ENCODE measurements at places on chromosomes 7 and 10.

GRCh38 chr7:72781631-72782030 lies 46.4 kb downstream of the TYW1B start:
- no peaks in the 10 kb centered on the region for H3K27me3 ChIP-seq
- no peak for DNase-seq
- no peaks in the 10 kb centered on the region for H3K36me3 ChIP-seq
- no peaks in the 10 kb centered on the region for H3K4me1 ChIP-seq
- H3K4me3 ChIP-seq: no peak overlapping the region

DNA sequence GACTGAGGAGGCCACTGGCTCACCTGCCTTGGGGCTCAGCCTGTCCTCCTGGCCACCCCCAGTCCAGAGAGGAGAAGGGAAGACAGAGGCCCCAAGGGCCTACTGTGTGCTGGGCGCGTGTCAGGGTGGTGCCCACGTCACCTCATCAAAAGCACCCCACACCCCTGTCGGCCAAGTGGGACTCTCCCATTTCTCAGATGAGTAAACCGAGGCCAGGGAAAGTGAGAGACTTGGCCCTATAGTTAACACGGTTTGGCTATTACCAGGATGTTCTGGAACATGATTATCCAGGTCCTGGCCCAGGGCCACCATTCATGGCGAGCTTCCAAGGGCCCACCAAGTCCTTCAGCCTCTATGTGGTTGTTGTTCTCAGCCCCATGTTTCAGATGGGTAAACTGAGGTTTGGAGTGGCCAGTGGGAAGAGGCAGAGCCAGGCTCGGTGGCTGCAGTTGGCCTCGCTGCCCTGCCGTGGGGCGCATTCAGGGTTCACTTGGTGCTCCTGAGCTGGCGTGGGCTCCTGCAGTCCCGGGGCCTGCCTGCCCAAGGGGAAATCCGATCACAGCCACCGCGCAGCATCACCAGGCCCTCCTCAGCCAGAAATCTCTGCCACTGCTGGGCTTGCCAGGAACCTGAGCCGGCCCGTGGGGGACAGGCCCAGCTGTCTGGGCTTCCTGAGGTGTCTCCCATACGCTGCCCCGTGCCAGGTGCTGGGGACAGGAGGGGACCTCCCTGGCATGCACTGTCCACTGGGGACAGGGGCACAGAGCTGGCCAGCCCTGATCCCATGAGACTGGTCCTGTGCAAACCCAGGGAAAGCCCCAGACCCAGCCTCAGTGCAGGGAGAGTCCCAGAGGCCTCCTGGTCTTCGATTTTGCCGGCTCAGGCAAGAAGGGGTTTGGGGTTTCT lies 117.7 kb upstream of the TNRC18 start:
- H3K27ac ChIP-seq: no peak overlapping the region
- no peak overlapping the region for H3K4me3 ChIP-seq
- H3K36me3 ChIP-seq: no peaks in the 10 kb centered on the region
- H3K27me3 ChIP-seq: no peaks in the 10 kb centered on the region
- no peaks in the 10 kb centered on the region for H3K4me1 ChIP-seq
- no peak for DNase-seq

DNA sequence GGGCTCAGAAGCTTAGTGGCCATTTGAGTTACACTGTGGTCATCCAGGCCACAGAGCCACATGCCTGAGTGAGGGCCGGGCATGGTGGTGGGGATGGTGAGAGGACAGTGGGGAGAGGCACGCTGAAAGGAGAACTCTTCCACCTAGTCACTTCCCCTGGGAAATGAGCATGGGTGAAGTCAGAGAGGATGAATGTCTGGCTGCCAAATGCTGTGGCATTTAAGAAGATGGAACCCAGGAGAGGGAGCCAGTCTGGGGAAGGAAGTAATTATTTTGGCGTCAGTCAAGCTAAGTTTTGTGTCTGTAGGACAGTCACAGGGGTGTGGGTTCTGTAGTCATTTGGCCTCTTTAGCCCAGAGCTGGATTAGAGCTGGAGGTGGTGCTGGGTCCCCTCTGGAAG lies 86.0 kb upstream of the PODXL start:
- H3K4me1 ChIP-seq: peaks cover 60% of the 10 kb centered on the region
- H3K27me3 ChIP-seq: no peaks in the 10 kb centered on the region
- peak overlapping the region; percentile 73 for H3K27ac ChIP-seq
- no peak for DNase-seq
- no peak overlapping the region for H3K4me3 ChIP-seq

DNA sequence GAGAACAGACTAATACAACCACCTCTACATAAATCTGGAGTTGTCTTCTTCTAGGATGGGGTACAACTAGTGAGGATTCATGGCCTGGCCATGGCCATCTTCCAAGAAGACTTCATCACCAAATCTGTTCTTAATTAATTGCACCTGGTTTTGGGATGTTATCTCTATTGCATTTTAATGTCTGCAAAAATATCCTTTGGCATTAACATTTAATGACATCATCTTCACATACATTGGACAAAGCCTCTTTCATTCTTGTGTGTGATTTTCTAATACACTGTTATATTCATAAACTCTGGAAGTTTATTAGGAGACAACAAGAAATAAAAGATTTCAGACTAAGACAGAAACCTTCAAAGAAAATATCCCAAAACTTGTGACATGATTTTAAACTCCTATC lies 124.2 kb upstream of the ABCB5 start:
- no peak overlapping the region for H3K27ac ChIP-seq
- H3K4me3 ChIP-seq: no peak overlapping the region
- no peaks in the 10 kb centered on the region for H3K4me1 ChIP-seq
- H3K36me3 ChIP-seq: no peaks in the 10 kb centered on the region
- H3K27me3 ChIP-seq: no peaks in the 10 kb centered on the region
- no peak for DNase-seq

DNA sequence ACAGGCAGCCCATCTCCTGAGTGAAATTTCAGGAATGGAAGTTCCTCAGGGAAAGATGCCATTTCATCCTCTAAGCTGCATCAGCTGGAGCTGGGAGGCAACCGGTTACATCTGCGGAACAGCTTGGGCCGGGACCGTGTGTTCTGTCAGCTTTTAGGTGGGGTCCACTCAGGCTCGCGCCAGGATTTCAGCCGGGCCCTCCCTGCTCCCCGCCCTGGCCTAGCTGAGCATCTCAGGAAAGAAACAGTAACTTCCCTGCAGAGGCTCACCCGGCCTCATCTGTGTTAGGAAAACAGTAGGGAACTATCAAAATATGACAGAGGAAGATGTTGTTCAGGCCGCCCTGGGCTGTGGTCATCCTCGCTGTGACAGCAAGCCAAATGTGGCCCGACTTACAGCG lies 110.4 kb downstream of the TRIL start:
- H3K4me1 ChIP-seq: no peaks in the 10 kb centered on the region
- H3K27me3 ChIP-seq: no peaks in the 10 kb centered on the region
- no peak overlapping the region for H3K4me3 ChIP-seq

- H3K27me3 ChIP-seq: no peaks in the 10 kb centered on the region
- H3K36me3 ChIP-seq: no peaks in the 10 kb centered on the region
Observed at GRCh38 chr7:112361154-112361553, 89.1 kb upstream of the IFRD1 start.

DNA sequence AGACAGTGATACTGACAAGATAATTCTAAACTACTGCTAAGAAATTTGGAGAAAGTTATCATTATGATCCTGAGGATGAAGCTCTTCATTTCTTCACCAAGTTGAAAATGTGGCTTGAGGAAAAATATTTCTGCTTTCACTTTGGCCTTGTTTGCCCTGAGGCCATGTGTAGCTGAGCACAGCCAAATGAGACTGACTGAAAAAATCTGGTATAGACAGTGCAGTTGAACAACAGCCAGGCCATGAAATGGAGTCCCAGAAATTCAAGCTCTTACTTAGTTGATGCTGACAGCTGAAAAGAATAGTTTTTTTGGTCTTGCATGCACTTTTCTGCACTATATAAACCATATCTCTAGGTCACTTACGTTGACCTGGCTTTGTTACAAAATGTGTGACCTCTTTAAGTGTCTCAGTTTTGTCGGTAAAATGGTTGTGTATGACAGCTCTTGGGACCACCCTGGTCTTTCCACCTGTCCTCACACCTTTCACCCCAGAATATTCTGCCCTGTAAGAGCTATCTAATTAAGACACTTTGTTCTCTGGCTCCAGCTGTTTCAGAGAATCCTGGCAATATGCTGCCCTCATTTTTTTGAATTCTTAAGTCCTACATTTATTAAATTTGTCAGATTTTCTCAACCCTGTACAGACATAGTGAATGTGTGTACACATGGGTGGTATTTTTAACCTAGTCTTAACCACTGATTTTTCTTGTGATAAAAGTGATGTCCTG lies 91.3 kb downstream of the CD36 start:
- no peaks in the 10 kb centered on the region for H3K36me3 ChIP-seq
- H3K4me3 ChIP-seq: no peak overlapping the region
- no peak for DNase-seq
- H3K27me3 ChIP-seq: no peaks in the 10 kb centered on the region
- peaks cover 25% of the 10 kb centered on the region for H3K4me1 ChIP-seq
- no peak overlapping the region for H3K27ac ChIP-seq

- DNase-seq: no peak
- peaks cover 13% of the 10 kb centered on the region for H3K4me1 ChIP-seq
Observed at GRCh38 chr10:29829776-29830175, 195.0 kb upstream of the SVIL start.

GRCh38 chr10:35712486-35712885 lies 70.4 kb upstream of the FZD8 start:
- H3K4me3 ChIP-seq: no peak overlapping the region
- H3K27ac ChIP-seq: no peak overlapping the region
- no peak for DNase-seq
- no peaks in the 10 kb centered on the region for H3K27me3 ChIP-seq
- no peaks in the 10 kb centered on the region for H3K36me3 ChIP-seq

- no peaks in the 10 kb centered on the region for H3K4me1 ChIP-seq
- no peaks in the 10 kb centered on the region for H3K27me3 ChIP-seq
- H3K27ac ChIP-seq: no peak overlapping the region
- H3K36me3 ChIP-seq: no peaks in the 10 kb centered on the region
- no peak for DNase-seq
- H3K4me3 ChIP-seq: no peak overlapping the region
Observed at GRCh38 chr10:101595591-101596433, 7.7 kb downstream of the DPCD start.

- no peak overlapping the region for H3K4me3 ChIP-seq
- no peak overlapping the region for H3K27ac ChIP-seq
- no peak for DNase-seq
- H3K36me3 ChIP-seq: peaks cover 1% of the 10 kb centered on the region
Observed at GRCh38 chr10:125151170-125151552, 9.2 kb downstream of the CTBP2 start.

DNA sequence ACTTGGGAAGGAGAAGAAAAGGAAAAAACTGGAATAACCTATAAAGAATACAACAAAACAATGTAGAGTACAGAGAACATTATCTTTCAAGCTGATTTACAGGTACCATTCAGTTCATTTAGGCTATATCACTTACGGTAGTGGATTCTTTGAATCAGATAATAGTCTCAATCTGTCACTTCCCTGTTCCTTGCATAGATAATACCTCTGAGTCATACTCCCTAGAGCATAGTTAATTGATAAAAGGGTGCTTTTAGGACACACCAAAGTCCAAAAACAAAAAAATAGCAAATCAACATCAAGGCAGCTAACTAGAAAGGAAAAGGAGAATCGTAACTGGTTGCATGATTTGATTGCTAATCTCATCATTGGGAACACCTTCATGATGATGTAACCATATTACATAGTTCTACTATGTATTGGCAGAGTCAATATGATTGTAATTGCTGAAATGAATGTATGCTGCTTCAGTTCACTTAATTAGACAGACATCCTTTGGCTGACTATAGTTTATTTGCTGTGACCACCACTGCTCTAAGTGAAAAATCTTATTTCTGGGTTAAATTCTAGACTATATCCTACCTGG lies 844.4 kb downstream of the GATA3 start:
- DNase-seq: no peak
- no peaks in the 10 kb centered on the region for H3K36me3 ChIP-seq
- H3K27ac ChIP-seq: no peak overlapping the region

DNA sequence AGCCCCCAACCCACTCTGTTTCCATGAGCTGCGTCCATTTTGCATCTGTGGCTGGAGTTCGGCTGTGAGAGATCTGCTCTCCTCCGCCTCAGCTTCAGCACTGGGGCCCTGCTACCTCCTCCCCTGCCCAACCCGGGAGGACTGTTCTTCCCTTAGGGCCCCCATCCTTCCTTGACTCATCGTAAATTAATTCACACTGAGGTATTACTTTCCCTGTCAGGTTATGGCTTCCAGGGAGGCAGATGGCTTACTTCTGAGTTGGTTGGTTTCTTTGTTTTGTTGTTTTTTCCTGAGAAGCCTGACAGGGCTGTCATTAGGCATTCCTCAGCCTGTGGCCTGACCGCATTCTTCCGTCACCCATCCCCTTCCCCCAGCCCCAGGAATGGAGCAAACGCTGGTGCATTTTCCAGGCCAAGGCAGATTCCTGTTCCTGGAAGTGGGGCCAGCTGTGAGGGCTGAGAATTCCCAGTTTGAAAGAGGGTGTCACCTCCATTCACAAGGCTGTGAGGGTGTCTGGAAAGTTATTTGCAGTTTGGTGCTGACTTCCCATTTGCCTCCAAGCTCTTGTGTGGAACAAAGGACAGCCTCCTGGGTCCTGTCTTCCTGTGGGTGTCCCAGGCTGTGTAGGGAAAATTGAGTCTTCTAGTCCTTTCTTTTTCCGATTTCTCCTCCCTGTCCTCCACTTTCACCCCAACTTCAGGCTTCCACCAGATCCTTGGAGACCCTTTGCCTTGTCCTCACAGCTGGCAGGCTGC lies 11.7 kb downstream of the CPA5 start:
- peaks cover 38% of the 10 kb centered on the region for H3K4me1 ChIP-seq
- peak; percentile 93 for DNase-seq
- peak overlapping the region; percentile 85 for H3K27ac ChIP-seq

DNA sequence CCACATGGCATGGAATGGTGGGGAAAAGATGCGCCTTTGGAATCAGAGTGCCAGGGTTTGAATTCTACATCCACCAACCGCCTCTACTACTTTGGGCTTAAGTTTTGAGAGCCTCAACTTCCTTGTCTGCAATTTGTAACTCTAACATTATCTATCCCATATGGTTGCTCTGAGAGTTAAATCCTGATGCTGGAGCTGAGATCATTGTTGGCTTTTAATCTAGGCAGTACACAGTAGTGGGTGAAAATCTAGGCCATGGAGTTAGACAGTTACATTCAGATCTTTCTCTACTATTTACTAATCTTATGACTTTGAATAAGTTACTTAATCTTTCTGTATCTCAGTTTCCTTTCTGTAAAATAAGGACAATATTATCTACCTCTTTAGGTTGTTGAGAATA lies 149.7 kb upstream of the AOAH start:
- H3K27me3 ChIP-seq: no peaks in the 10 kb centered on the region
- no peaks in the 10 kb centered on the region for H3K36me3 ChIP-seq
- H3K27ac ChIP-seq: no peak overlapping the region
- DNase-seq: no peak
- H3K4me1 ChIP-seq: peaks cover 16% of the 10 kb centered on the region
- no peak overlapping the region for H3K4me3 ChIP-seq

DNA sequence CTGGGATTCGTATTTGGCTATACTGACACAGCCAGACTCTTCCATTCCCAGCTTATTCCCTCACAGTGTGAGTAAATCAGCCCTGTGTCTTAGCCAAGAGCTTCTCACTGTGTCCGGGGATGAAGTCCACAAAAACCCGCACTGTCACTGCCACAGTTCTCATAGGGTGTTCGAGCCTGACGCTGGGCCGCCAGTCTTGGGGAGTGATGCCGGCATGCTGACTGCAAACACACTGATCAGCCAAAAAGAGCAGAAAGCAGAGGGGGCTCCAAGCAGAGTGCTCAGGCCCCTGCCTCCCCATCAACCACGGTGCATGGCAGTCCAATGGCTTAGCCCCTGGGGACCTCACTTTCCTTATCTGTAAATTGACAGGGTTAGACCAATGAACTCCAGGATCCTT lies 36.7 kb downstream of the C10orf143 start:
- no peak overlapping the region for H3K27ac ChIP-seq
- no peaks in the 10 kb centered on the region for H3K4me1 ChIP-seq
- H3K36me3 ChIP-seq: no peaks in the 10 kb centered on the region
- no peak for DNase-seq
- no peaks in the 10 kb centered on the region for H3K27me3 ChIP-seq
- no peak overlapping the region for H3K4me3 ChIP-seq
